ENCODE measurements at places on chromosomes 16 and 17.
A peak's percentile ranks its signal among the peaks of the same experiment; 100 is the strongest.

- DNase-seq, result no peak
These were observed 44.2 kb downstream of the NUP93 start for GRCh38 chr16:56774016-56774680.

GRCh38 chr17:69227541-69227940 lies 1.1 kb downstream of the ABCA10 start:
- DNase-seq, result no peak

DNA sequence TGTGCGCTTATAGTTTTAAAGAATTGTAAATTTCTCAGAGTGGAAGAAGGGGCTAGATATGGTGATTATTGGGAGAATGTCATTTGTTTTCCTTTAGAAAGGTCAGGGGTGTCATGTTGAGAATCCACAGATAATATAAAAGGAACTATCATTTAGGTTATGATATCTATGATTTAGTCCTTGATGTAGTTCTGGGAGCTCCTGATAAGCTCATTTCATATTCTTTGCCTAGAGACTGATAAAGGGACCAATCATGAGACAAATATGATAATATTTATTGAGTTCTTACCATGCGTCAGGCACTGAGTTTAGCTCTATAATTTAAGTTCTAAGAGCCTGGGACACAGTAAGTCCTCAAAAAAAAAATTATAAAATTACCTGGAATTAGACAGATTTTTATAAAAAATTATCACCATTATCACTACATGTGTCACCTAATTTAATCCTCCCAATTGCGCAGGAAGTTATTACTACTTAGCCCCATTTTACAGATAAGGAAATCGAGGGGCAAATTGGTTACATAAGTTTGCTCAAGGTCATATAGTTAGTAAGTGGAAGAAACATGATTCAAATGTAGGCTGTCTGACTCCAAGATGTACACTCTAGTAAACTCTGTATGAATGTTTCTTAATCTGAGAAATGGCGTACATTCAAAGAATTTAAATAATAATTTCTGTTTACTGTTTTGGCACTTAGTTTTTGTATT lies 2.5 kb downstream of the AATF start:
- no peak for DNase-seq

DNA sequence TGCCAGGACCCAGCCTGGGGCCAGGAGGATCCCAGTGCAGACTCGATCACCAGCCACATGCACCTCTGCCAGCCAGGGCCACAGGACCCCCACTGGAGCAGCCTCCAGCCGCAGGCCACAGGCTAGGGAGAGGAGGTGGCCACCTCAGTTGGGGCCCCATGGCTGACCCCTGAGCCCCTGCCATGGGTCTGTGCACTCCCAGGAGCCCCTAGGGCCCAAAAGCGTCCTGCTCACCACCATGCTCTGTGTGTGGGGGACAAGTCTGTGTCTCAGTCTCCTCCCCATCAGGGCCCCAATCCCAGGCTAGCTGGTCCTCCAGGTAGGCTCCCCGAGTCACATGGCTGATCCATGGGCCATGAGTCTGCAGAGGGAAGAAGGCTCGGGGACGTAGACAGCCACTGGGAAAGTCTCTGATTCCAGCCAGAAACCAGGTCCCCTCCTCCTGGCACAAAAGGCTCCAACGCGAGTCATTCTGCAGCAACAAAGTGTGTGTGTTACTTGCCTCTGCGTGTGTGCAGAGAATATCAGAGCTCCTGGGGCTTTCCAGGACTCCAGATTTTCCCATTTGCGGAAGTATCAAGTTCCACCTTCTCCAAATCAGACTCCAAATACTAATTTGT lies 6.1 kb upstream of the PRSS8 start:
- no peak for DNase-seq

DNA sequence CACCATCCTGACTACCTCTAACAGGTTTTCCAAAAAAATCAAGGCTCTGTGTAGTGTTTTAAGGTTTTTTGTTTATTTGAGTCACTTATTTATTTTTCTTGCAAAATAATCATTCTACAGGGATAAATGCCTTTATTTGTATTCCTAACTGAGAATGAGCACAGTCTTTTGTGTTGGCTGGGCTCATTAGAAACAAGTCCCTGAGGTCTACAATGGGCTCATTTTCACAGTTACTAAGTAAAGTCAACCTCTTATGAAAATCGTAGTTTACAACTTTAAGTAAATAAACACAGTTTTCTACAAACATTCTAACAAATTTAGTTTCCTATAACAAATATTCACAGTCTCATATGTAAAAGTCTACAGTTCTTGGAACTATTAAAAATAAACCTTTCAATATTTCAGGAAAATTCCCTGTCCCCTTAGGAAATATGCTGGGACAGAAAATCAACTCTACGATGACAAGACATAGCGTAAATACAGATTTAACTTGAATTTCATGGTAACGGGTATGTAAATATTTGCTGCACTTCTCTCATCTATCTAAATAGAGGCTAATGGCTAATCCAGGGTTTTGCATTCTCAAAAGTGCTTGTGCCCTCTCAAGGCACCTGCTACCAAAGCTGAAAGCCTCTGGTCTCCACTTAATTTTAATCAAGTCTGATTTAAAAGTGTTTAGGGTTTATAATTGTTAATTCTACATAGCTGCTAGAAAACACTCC lies 31.5 kb upstream of the CDH5 start:
- no peak for DNase-seq

GRCh38 chr17:53630115-53630514 lies 192.6 kb upstream of the KIF2B start:
- no peak for DNase-seq

- DNase-seq, result no peak
These were observed 23.2 kb upstream of the FAM20A start for GRCh38 chr17:68624381-68624780.

DNA sequence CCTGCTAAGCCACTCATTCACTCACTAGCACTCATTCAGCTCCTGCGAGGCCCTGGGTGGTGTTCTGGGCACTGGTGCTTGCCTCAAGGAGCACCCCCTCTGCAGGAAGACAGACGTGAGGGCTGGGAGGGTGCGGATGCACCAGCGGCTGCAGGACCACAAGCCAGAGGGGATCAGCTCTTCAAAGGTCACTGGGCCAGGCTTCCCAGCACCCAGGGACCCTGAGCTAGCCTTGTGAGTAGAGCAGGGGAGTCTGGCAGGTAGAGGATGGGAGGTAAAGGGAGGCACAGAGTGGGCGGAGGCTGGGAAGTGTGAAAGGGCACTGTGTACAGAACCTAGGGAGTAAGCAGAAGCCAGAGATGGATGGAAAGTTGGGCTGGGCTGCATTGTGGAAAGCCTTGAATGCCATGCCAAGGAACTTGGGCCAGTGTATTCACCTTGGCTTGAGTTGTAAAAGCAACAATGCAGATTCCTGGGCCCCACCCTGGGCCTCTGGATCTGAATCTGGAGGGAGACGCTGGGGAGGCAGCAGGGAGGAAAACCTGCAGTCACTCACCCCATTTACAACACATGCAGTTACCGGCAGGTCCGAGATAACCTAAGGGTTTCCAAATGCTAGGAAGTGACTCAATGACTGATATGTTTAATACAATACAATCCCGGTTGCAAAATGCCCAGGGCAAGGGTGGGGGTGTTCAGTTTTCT lies 1.7 kb downstream of the IL4R start:
- DNase-seq, result no peak

DNA sequence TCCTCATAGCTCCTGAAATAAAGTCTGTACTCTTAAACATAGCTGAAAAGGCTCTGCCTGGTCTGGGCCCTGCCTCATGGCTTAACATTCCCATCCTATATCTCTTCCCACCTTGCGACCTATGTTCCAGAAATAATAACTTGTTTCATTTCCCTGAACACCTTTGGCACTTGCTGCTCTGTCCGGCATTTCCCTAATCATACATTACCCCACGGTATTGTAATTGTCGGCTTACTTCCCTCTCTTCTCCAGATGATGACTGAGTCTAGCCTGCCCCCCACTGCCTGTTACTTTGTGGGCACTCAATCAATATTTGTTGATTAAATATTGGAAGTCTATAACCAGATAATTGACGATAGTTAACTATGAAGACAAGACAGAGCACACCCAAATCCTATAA lies 23.3 kb upstream of the SUPT4H1 start:
- DNase-seq, result no peak

- peak; percentile 87 for DNase-seq
These were observed at the start of gene ADGRG1 for GRCh38 chr16:57628008-57628781. TSS of gene ADGRG1 (plus strand) at chr16:57628630. CDS start at chr16:57650288, 21,658 bp downstream.

DNA sequence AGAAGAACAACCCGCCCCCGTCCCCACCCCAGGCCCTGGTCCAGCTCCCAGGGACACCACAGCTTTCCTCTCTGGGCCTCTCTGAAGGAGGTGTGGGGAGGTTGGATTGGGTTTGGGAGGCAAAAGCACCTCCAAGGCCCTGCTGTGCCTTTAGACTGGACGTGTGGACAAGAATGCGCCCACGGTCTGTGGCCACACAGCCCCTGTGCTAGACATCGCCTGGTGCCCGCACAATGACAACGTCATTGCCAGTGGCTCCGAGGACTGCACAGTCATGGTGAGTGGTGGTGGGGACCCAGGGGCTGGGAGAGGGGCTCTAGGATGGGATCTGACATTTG lies 3.0 kb downstream of the CORO1A start:
- DNase-seq, result peak; percentile 5

- DNase-seq, result no peak
These were observed 272.2 kb downstream of the CDH8 start for GRCh38 chr16:61763991-61764390.

DNA sequence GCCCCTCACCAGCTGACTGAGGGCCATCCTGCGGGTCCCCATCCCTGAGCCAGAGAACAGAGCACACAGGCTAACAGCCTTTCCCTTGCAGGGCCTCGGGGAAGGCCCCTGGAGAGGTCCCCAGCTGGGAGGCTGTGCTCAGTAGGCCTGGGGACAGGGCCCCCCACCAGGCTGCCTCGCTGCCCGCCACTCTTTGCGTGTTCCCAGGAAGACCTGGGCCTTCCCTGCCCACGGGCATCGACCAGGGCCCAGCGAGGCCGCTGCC lies 785 bp downstream of the HID1 start:
- DNase-seq, result no peak

GRCh38 chr17:43389046-43389947 lies 9.5 kb upstream of the ARL4D start:
- DNase-seq, result no peak

- peak; percentile 89 for DNase-seq
These were observed at the start of gene NEK8 for GRCh38 chr17:28728364-28729200. TSS of gene NEK8 (plus strand) at chr17:28728788. CDS start at chr17:28728814, 26 bp downstream.

GRCh38 chr16:67114793-67115192 lies 5.1 kb downstream of the PHAF1 start:
- DNase-seq, result no peak

DNA sequence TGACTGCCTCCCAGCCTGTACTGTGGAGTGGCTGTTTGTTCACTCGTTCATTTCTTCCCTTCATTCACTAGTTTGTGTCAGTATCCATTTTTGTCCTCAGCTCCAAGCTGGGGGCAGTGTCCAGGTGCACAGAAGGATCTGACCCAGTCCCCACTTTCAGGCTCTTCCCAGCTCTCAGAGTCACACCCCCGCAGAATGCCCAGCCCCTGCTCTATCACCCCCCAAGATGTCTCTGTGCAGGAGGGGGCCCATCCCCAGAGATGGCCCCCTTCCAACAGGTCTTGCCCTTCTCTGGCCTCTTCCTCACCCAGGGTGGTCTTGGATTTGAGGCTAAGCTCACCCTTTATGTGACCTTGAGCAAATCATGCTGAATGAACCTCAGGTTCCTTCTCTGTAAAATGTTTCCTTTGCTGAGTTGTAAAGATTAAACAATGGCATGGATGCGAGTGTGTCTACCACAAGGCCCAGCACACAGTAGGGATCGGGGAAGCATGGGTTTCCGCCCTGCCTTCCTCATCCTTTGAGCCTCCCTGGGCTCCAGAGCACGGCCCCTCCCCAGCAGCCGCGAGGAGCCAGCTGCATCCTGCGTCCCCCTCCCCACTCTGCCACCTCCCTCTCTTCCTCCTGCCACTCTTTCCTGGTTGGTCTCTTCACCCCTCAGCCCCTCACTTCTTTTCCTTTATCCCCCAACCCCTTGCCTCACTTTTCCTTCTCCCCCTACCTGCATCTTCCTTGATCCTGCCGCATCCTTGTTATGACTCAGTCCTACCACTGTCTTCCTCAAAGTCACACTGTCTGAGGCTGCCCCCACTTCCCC lies 2.8 kb downstream of the FBXL19 start:
- DNase-seq, result no peak

- DNase-seq, result no peak
These were observed 19.9 kb downstream of the TNRC6A start for GRCh38 chr16:24749310-24749709.

- no peak for DNase-seq
These were observed 30.8 kb downstream of the GINS2 start for GRCh38 chr16:85657996-85658395.

GRCh38 chr17:78958641-78959127 lies 21.0 kb downstream of the LGALS3BP start:
- no peak for DNase-seq

DNA sequence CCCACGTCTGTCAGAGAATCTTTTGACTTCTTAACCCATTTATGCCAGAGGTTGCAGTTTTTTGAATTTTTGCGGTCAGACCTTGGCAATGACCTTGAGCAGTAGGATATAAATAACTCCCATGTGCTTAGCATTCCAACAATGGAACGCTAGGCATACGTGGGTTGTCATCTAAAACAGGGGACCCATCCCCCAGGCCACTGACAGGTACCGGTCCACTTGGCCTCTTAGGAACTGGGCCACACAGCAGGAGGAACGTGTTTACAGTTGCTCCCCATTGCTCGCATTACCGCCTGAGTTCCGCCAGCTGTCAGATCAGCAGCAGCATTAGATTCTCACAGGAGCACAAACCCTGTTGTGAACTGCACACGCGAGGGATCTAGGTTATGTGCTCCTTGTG lies 76.8 kb upstream of the LGALS9 start:
- no peak for DNase-seq

- peak; percentile 64 for DNase-seq
These were observed 111.1 kb downstream of the SMG6 start for GRCh38 chr17:2192367-2193057.

GRCh38 chr16:78446992-78447563 lies 347.6 kb downstream of the WWOX start:
- DNase-seq, result no peak

DNA sequence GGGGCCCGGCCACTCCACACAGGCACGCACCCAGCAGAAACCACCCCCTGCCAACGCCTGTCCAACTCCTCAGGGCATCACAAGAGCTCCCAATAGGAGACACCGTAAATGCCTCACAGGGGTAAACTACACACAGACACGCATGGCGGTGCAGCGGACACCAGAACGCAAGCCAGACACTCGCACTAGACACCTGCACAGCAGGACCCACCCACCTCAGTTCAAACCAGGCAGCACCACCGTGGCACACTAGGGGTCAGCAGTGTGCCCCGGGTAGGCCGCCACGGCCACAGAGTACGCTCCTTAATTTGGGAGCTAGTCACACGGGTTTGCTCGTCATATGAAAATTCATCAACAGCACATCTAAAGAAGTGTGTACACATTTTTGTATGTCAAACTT lies 3.4 kb downstream of the SLC38A10 start:
- DNase-seq, result no peak
